ENCODE measurements at places on chromosomes 2 and 18. TPM values are rescaled to one million over a fixed set of nuclear protein-coding genes. Genes with fewer than 3 reads are reported as not detected.

DNA sequence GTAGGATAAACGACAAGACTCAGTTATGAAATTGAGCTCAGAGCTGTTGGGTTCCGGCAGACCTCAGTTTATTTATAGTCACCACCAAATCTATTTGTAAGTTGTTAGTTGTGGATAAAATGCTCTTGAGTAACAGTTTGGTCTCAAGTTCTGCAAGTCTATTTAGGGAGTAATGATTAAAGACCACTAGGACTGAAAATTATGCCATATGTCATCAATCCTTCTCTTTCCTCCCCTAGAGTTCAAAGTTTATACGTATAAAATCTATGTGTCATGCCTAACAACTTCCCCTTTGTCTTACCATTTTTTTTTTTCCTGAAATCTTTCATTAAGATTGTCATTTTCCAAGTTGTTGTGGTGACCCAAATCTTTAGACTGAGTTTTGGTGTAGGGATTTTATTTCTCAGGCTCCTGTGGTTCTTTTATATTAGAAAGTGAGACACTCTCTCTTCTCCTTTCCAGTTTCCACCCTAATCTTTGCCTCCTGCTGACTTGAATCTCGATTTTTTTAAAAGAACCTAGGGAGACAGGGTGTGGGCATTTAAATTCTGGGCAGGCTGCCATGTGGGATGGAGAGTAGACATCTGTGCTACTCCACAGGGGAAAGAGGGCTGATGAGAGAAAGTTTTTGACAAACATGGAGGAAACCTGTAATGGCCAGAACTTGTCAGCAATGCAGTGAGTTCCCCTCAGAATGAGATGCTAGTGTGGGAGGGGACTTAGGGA lies 51.0 kb downstream of the LAMA3 start:
- no peaks in the 10 kb centered on the region for H3K27me3 ChIP-seq
- no peak overlapping the region for H3K27ac ChIP-seq
- no peak for DNase-seq

DNA sequence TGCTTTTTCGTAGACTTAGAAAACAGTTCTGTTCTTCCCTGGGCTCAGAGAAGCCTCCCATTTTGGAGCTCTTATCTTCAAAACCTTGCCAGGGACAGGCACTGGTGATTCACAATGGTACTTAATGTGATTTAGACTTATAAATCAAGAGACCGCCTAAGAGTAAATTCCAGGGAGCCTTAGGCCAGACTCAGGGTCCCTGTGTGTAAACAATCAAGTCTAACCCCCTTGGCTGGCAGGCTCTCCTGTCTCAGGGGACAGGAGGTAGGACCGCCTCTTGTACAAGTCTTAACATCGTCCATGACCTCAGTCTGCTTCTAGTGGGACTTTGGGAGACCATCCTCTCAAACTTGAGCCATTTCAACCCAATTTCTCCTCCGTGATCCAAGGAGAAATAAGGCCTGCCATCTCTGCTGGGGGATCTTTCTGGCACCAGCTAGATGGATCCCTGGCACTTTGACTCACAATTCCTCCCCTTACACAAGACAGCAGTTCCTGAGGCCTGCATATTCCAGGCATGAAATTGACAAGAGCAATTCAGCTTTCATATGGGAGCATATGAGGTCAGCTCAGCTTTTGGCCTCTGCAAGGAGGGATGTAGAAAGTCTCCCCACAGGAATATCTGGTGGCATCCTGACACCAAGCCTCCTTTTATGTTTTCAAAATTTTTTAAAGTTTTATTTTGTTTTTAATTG lies 487.0 kb downstream of the TNS1 start:
- DNase-seq: no peak
- H3K4me3 ChIP-seq: no peak overlapping the region
- no peaks in the 10 kb centered on the region for H3K27me3 ChIP-seq
- no peaks in the 10 kb centered on the region for H3K4me1 ChIP-seq

- no peak overlapping the region for H3K27ac ChIP-seq
- H3K4me1 ChIP-seq: no peaks in the 10 kb centered on the region
- no peak overlapping the region for H3K4me3 ChIP-seq
- no peak for DNase-seq
- H3K36me3 ChIP-seq: no peaks in the 10 kb centered on the region
Measured at GRCh38 chr2:36753706-36754221, 57.3 kb downstream of the VIT start.

- peaks cover 19% of the 10 kb centered on the region for H3K4me1 ChIP-seq
- H3K27me3 ChIP-seq: no peaks in the 10 kb centered on the region
- no peak overlapping the region for H3K4me3 ChIP-seq
- no peak overlapping the region for H3K27ac ChIP-seq
Measured at GRCh38 chr2:102276549-102277201, 34.7 kb upstream of the IL1RL1 start.

- no peaks in the 10 kb centered on the region for H3K27me3 ChIP-seq
- no peaks in the 10 kb centered on the region for H3K36me3 ChIP-seq
- H3K27ac ChIP-seq: no peak overlapping the region
- no peak overlapping the region for H3K4me3 ChIP-seq
- DNase-seq: no peak
Measured at GRCh38 chr18:35022426-35023001, 18.7 kb upstream of the MAPRE2 start.

DNA sequence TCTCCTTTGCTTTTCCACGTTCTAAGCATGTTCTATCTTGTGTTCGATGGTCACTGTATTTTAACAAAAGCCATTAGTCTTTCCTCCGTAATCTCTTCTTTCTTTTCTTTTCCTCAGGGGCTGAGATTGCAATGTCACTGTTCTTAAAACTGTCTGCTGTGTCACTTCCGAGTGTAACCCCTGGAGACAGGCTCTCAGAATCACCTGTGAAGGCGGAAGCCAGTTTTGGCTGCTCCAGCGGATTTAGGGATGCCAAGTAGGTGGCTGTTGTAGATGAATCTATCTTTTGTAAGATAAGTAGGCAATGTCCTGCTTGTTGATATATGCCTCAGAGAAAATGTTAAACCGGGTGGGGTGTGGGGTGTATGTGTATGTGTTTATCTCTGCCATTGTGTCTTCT lies 94.7 kb upstream of the L3MBTL4 start:
- H3K4me1 ChIP-seq: no peaks in the 10 kb centered on the region
- no peak overlapping the region for H3K27ac ChIP-seq
- H3K27me3 ChIP-seq: no peaks in the 10 kb centered on the region
- no peak for DNase-seq

DNA sequence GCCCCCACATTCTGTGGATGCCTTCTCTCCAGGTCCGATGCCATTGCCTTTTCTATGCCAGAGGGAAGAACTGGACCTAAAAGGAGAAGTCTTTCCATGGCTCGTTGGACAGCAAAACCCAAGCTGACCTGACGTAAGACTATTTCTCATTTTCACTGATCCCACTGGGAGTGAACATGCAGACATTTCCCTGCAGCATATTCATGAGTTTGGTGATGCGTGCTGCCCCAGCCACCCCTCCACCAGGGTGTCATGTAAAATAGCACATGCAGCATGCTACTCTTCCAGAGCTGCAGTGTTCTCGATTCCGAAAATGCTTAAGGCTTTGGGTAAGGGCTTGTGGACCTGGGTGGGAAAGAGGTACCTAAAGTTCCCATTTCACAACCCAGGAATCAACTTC lies 221.2 kb downstream of the UXS1 start:
- no peak overlapping the region for H3K4me3 ChIP-seq
- H3K27me3 ChIP-seq: no peaks in the 10 kb centered on the region
- no peak for DNase-seq
- H3K4me1 ChIP-seq: peaks cover 47% of the 10 kb centered on the region
- no peak overlapping the region for H3K27ac ChIP-seq

DNA sequence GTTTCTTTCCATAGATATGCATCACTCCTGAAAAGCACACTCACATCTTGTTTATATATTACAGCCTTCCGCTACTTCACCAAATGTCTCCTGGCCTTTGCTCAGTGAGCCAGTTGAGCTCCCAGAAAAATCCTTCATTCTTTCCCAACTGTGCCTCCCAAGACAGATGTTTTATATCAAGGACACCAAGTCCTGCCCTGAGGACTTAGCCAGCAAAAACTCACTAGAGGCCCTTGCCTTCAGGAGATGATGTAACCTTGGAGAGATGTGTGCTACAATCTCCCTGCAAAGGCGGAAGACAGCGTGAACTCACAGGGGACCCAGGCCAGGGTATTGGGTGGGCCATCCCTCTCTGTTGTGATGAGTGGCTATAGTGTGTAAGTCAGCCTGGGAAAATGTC lies 86.1 kb upstream of the CTAGE1 start:
- H3K36me3 ChIP-seq: no peaks in the 10 kb centered on the region
- no peaks in the 10 kb centered on the region for H3K4me1 ChIP-seq
- no peak for DNase-seq
- no peak overlapping the region for H3K27ac ChIP-seq
- no peaks in the 10 kb centered on the region for H3K27me3 ChIP-seq

GRCh38 chr2:74464406-74464805 lies 776 bp downstream of the MOGS start:
- peak overlapping the region; percentile 96 for H3K4me3 ChIP-seq
- H3K27me3 ChIP-seq: no peaks in the 10 kb centered on the region
- DNase-seq: no peak
- H3K36me3 ChIP-seq: no peaks in the 10 kb centered on the region
- peaks cover 10% of the 10 kb centered on the region for H3K4me1 ChIP-seq
- peak overlapping the region; percentile 98 for H3K27ac ChIP-seq

DNA sequence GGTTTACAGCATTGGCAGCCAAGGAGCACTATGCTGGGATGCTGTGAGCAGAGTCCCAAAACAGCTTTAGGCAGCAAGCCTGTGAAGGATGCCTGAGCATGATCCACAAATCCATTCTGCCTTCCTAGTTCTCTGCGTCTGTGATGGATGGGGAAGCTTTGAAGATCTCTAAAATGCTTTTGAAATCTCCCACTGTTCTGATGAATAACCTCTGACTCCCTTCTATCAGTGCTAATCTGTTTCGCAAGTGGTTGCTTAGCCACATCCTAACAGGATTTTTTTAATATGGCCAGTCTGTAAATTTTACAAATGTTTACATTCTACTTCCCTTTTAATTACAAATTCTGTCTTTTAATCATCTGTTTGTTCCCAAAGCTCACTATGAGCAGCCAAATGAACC lies 319.2 kb downstream of the GULP1 start:
- H3K36me3 ChIP-seq: no peaks in the 10 kb centered on the region
- no peak overlapping the region for H3K4me3 ChIP-seq
- H3K4me1 ChIP-seq: no peaks in the 10 kb centered on the region
- no peak overlapping the region for H3K27ac ChIP-seq
- no peaks in the 10 kb centered on the region for H3K27me3 ChIP-seq

- no peak overlapping the region for H3K4me3 ChIP-seq
- H3K27ac ChIP-seq: no peak overlapping the region
- H3K27me3 ChIP-seq: no peaks in the 10 kb centered on the region
- H3K36me3 ChIP-seq: no peaks in the 10 kb centered on the region
- DNase-seq: no peak
Measured at GRCh38 chr2:160220545-160221009, 20.5 kb upstream of the ITGB6 start.

DNA sequence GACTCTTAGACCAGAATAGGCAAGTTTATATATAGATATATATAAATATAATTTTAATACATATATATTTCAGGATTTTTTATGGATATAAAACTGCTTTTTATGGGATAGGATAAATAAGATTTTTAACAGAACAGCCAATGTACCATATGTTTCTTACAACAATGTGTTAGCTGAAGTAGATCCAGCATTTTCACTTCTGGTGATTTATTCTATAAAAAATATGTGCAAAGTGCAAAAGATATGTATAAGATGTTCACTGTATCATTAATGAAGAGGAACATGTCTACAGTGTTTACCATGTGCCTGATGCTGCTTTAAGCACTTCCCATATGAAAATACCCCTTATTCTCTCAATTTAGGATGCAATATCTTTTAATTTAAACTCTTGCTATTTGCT lies 22.2 kb upstream of the GPR75 start:
- no peaks in the 10 kb centered on the region for H3K4me1 ChIP-seq
- DNase-seq: no peak
- no peaks in the 10 kb centered on the region for H3K27me3 ChIP-seq
- no peak overlapping the region for H3K4me3 ChIP-seq
- H3K36me3 ChIP-seq: peaks cover 12% of the 10 kb centered on the region
- no peak overlapping the region for H3K27ac ChIP-seq

GRCh38 chr2:197328461-197328860 lies 17.9 kb upstream of the ANKRD44 start:
- peak overlapping the region; percentile 14 for H3K4me3 ChIP-seq
- peak overlapping the region; percentile 55 for H3K27ac ChIP-seq
- no peaks in the 10 kb centered on the region for H3K36me3 ChIP-seq

DNA sequence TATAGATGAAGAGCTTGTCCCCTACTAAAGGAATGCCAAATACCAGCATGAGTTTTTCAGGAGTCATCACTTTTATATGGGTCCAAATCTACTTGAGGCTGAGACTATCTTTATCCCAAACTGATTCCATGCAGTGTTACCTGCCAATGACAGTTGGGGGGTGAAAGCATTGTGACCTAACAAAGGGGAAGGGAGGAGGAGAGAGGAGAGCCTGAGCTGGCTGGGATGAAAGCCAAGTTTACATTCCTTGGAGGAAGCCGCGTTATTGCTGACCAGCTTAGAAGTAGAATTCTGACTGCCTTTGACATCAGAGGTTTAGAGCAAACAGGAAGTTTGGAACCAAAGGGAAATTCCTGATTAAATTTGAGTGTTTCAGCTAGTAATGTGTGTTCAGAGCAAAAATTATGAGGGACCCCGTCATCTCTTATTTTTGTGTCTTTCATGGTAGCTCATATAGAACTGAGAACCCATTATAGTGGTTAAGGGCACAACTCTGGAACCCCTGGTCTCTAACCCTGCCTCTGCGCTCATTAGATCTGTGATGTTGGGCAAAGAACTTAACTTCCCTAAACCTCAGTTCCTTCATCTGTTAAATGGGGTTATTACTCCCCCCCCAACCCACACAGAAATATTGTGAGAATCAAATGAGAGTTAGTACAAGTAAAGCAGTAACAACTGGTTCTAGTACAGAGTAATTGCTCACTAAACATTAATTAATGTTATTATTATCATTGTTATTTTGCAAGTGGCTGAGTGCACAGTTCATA lies 199.3 kb upstream of the EPAS1 start:
- no peak overlapping the region for H3K4me3 ChIP-seq
- no peaks in the 10 kb centered on the region for H3K27me3 ChIP-seq
- no peak for DNase-seq
- H3K36me3 ChIP-seq: no peaks in the 10 kb centered on the region

DNA sequence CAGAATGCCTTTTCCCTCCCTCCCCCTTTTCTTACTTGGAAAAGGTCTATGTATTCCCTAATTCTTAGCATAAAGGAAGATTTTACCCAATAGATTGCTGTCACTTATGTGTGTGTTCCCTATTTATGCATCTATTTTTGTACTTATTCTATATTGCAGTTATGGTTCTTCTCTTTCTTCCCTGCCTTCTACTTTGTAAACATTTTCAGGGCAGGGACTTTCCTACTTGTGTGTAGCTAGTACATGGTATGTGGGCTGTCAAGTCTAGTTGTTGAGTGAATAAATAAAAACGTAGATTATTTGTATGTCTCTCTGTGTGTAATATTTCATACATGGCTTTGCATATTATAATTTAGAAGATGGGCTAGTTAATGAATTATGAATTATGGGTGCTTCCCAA lies 45.3 kb downstream of the PSMD14 start:
- H3K27ac ChIP-seq: no peak overlapping the region
- H3K4me3 ChIP-seq: no peak overlapping the region
- no peaks in the 10 kb centered on the region for H3K27me3 ChIP-seq
- H3K4me1 ChIP-seq: no peaks in the 10 kb centered on the region
- H3K36me3 ChIP-seq: no peaks in the 10 kb centered on the region

- H3K27me3 ChIP-seq: no peaks in the 10 kb centered on the region
- H3K36me3 ChIP-seq: no peaks in the 10 kb centered on the region
- no peaks in the 10 kb centered on the region for H3K4me1 ChIP-seq
- no peak overlapping the region for H3K27ac ChIP-seq
Measured at GRCh38 chr18:3478262-3478978, 28.4 kb downstream of the TGIF1 start.

SERPINB4 gene
- not detected for polyA plus RNA-seq

CFAP210 gene
- polyA plus RNA-seq: not detected

RAD51AP2 gene
- not detected for polyA plus RNA-seq

TTN gene
- polyA plus RNA-seq: 4.9 TPM

IL37 gene
- not detected for polyA plus RNA-seq

MARCO gene
- polyA plus RNA-seq: not detected

ZRANB3 gene
- 7.4 TPM for polyA plus RNA-seq

TUBB8B gene
- polyA plus RNA-seq: not detected

GNAL gene
- 0.09 TPM for polyA plus RNA-seq

Measured in naive thymus-derived CD4-positive, alpha-beta T cell (primary cell).